ENCODE measurements at places on chromosomes 13 and 19.
A peak's percentile ranks its signal among the peaks of the same experiment; 100 is the strongest.

DNA sequence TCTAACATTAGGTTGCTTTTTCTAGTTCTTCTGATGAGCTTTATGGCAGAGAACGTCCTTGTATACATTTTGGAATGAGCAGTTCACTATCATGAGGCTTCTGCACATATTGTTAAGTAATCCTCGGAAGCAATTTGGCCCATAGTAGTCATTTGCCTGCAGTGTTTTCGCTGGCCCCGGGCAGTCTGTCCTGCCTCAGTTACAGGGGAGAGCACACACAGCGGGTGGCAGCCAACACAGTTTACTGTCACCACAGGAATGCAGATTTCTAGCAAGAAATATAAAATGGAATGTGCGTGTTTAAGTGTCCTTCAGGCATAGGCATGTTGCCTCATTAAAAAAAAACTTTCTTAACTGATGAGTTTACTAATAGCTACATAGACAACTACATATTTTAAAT, 71.5 kb upstream of the GJB6 start:
- DNase-seq: no peak

GRCh38 chr13:98792785-98793495, 40.5 kb upstream of the SLC15A1 start:
- DNase-seq: no peak

GRCh38 chr19:55080121-55080967, 4.7 kb downstream of the EPS8L1 start:
- DNase-seq: peak; percentile 91

DNA sequence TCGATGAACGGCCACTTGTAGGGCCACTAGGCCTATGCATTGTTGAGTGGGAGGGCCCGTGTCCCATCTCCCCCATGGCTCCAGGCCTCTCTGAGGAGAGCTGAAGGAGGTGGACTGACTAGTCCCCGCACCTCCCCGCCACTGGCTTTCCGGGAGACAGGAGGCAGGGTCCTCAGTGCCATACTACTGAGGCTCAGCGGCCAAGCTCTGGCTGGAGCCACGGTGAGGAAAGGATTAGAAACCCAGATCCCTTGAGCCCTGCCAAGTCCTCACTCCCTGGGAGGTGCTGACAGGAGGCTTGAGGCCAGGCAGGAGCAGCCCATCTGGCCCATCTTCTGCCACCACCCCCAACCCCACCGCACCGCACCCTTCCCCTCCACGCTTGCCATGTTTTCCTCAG, 29.0 kb downstream of the CCDC8 start:
- DNase-seq: no peak
